ENCODE measurements at places on chromosomes 3 and 15.

DNA sequence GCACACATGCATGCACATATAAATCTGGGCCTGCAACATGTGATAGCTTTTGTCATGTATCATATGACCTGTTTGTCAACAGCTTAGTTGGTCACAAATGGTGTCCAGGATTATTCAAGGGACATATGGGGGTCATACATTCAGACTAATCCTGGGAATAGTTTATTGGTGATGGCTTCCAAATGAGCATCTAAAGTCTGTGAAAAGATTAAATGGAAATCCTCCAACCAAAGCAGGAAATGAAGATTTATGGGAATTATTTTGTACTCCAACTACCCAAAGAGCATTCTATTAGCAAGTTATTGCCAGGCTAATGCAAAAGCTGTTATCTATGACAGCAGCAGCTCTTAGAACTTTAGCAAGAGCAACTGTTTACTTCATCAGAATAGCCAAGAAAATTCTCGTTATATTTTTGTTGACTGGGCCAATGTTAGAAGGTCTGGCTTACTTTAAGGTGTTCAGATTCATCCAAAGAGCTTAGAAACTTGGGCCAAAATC, 7.1 kb downstream of the FSTL1 start:
- DNase-seq: no peak

DNA sequence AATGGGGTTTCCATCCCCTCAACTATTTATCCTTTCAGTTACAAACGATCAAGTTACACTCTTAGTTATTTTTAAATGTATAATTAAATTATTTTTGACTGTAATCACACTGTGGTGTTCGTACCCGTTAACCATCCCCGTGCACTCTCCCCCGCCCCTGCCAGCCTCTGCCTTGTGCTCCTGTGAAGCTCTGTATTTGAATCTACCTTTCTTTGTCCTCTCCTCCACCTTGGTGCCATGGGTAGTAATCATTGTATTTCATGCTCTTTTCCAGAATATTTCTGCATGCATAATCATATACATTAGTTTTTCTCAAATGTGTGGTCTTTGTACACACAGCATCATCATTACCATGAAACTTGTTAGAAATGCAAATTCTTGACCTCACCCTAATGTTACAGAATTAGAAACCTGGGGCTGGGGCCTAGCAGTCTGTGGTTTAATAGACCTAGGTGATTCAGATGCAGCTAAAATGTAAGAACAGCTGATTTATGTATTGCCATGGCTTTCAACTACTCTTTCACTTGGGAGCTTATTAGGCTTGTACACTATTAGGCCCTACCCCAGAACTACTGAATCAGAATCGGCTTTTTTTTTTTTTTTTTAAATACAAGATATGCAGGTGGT, 91.5 kb downstream of the STT3B start:
- DNase-seq: no peak

DNA sequence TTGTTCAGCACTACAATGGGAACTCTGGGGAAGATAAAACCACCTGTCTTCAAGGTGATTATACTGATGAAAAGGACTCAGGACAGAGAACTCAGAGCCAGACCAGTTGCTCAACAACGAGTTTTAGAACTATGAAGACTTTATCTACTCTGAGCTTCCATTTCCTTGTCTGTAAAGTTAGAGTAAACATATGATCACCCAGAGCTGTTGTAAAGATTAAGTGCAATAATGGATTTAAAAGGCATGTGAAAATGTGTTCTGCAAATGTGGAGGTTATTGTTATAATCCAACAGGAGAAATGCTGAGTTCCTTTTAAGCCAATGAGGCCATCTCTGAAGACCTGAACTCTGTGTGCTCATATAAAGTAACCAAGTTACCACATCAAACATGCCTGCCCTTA, 139.7 kb upstream of the CMC1 start:
- DNase-seq: no peak

- DNase-seq: no peak
Measured at GRCh38 chr3:43674345-43675085, 16.2 kb upstream of the ABHD5 start.

DNA sequence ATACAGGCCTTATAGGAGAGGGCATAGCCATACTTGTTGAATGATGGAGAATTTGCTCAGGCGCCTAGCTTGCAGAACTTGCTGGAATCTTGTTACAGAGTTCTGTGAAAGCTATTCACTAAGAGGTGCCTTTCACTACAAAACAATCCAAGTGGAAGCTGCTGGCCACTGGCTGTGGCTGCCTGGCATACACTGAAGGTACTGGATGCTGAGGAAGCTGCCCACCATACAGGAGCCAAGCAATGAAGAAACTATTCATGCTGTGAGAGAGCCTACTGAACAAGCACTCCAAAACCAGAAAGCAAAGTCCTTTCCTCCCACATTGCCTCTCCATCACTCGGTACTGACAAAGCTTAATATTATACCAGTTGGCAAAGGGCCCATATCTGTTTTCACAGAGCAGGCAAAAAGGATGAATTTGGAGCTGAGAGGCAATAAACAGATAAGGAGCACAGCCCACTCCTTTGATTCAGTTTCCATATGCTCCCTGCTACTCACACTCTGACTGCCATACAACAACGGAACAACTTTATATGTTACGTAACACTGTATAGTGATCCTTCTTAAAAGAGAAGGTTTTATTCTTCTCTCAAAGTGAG, 192.6 kb upstream of the ALCAM start:
- no peak for DNase-seq

GRCh38 chr3:62436785-62437184, 63.4 kb upstream of the FEZF2 start:
- no peak for DNase-seq

- DNase-seq: no peak
Measured at GRCh38 chr3:111594205-111594604, 941 bp downstream of the ZBED2 start.

DNA sequence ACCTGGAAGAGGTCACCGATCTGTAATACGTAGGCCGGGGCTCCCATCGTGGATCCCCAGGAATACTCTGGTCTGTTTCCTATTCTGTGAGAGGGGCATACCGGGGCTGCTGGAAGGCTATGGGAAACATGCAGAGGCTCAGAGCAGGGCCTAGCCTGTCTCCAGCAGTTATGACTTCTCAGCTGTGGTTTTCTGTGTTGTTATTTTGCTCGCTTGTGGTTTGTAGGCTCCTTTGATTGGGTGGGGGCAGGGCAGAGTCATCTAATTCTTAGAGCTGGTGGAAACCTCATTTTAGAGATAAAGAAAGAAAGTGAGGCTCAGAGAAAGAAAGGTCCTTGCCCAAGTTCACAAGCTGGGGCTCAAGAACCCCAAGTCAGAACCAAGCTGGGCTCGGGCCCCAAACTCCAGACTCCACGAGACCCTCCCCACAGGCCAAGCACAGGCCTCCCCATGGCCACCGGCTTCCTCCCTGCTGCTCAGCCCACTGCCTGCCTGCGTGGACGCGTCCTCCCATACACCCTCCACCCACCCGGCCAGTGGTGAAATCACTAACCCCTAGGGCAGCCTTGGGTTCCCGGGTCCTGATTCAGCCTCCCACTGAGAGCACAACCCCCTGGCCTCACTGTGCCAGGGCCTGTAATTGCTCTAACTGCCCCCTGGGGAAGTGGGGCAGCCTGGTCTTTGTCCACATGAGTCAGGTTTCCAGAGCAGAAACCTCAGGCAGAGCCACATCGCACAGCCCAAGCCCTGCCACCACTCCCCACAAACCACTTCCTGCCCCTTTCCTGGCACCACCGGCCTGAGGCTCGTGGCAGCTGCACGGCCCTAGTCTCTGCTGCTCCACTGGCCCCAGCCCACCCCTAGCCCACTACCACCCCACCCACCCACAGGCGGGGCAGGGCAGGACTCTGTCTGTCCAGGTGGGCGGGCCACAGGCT, 270.8 kb downstream of the UACA start:
- peak; percentile 84 for DNase-seq

GRCh38 chr15:100663086-100663914, 60.9 kb downstream of the ASB7 start:
- DNase-seq: no peak

- no peak for DNase-seq
Measured at GRCh38 chr3:86047161-86047560, 943.8 kb downstream of the VGLL3 start.

DNA sequence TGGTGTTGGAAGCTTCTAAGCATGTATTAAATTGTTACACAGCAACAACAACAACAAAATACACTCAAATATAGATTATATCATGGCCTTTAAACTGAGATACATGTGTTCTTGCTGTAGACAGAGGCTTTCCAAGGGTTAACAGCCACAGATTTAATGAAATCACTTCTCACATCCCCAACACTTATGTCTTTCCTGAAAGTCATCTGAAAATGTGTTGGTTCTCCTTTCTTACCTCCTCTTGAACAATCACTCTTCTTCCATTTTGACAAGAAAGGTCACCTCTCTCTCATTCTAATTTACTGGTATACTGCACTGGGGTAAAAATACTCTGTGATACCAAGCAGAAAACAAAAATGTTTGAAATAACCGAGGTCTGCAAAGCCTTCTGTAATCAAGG, 507.3 kb upstream of the KCNMB2 start:
- no peak for DNase-seq

GRCh38 chr15:42218953-42219592, 11.0 kb upstream of the VPS39 start:
- no peak for DNase-seq

DNA sequence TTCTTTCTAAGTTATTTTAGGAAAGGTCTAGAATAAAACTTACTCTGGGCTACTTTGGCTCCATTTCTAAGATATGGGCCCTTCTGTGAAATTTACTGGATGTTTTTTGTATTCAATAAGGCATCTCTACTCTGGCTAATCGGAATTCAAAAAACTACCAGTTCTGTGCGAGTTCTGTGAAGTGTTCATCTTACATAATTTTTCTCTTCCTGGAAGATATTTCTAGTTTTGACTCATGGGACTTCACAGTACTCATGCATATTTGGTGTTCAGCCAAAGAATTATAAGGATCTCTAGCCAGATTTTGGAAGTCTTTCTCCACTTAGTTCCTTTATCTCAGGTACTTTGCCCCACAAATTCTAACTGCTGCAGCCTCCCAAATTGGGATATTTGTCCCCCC, 46.4 kb upstream of the MBNL1 start:
- no peak for DNase-seq

GRCh38 chr15:37981775-37982174, 47.3 kb downstream of the TMCO5A start:
- no peak for DNase-seq

DNA sequence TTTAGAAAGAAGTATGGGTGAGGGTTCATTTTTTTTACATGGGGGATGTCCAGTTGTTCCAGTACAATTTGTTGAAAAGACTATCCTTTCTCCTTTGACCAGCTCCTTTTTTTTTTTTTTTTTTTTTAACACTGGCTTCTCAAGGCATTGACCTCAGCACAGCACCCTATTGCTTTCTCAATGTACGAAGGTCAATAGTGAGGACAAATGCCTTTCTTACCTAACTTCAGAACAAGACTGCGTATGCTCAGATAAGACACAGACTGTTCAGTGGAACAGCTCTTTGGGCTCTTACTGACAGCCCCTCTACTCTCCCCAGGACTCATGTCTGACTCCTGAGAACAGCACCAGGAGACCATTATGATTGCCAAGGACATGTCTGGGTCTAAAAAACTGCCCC, 10.4 kb upstream of the CILP start:
- DNase-seq: no peak

DNA sequence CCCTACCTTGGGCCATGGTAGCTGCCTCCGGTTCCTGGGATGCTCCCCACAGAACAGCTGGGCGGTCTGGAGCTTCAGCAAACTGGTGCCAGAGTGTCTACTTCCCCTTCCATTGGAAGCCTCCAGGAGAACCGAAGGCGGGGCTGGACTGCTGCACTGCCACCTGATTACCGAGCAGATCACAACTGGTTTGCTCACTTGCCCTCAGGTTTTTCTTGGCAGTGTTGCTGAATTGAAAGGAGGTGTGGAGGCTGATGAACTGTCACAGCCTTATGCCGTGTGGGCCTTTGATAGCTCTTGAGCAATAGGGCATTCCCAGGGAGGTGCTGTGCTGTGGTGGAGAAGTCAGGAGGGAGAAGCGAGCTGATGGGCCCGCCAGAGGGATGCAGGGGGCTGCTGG, at the start of gene TGM5:
Gene TGM5, minus strand, starts transcription at position 95 of the 400 bp plus-strand sequence. Its CDS starts 79 bp downstream, at position 16.
- no peak for DNase-seq

GRCh38 chr15:41955807-41956525, 16.4 kb downstream of the EHD4 start:
- no peak for DNase-seq

GRCh38 chr3:104685492-104685891, 681.2 kb upstream of the ALCAM start:
- DNase-seq: no peak

- DNase-seq: peak; percentile 58
Measured at GRCh38 chr15:70113304-70113700, 15.6 kb upstream of the TLE3 start.

DNA sequence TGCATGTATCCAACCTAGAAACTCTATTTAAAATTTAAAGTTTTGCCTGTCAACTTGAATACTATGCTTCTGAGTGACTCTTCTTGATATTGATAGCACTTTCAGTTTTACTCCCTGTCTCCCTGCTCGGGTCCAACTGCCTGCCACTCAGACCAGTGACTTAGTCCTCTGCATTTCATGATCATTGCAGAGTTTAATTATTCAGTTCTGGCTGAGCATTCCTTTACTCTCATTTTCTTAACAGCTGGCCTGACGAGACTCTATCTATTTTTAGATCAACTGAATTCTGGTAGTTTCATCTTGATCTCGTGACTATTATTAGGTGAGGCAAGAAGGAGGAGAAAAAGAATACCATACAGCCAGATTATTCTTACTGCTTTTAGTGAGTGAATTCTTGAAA, 617.4 kb downstream of the SI start:
- DNase-seq: no peak

DNA sequence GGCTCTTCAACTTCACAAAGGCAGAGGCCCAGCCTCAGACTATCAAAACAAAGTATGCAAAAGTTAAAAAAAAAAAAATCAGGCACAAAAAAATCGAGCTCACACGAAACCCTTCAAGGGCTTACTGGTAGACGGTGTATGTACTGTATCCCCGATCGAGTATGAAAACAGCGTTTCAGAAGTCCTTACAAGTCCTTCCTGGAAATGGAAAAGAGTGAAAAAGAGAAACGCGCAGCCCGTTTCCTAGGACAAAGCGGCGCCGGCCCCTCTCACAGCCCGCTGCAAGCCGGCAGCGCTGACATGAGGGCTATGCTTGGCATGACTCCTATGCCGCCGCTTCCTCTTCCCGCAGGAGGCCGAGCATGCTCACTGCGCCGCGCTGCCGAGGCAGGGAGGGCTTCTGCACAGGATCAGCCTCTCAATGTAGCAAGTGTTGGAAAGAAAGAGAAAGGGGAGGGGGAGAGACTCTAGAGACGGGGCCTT, at the start of gene VGLL4:
Gene VGLL4, minus strand, starts transcription at position 311 of the 483 bp plus-strand sequence. CDS start 397 bp downstream, outside the sequence.
- peak; percentile 83 for DNase-seq

- DNase-seq: no peak
Measured at GRCh38 chr15:90743407-90743806, 26.3 kb downstream of the BLM start.

GRCh38 chr3:29890801-29891200, 609.9 kb downstream of the RBMS3 start:
- no peak for DNase-seq
